ENCODE measurements at places on chromosomes 5 and 9.

DNA sequence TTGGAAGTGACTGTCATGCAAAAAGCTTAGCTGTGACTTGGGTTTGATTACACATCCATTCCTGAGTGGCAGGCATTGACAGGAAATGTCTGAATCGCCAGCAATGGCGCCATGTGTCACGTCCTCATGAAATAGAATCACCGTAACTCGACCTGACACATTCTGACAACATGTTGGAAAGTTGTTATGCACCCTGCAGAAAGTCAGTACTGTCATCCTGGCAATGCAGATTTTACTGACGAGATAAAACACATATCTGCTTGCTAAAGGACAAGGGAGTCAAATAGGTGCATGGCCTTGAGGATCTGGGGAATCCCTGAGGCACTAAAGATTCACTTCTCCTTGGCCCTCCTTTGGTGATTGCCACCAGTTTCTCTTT is 344.2 kb downstream of the SPATA31D1 start:
- no peak for DNase-seq

DNA sequence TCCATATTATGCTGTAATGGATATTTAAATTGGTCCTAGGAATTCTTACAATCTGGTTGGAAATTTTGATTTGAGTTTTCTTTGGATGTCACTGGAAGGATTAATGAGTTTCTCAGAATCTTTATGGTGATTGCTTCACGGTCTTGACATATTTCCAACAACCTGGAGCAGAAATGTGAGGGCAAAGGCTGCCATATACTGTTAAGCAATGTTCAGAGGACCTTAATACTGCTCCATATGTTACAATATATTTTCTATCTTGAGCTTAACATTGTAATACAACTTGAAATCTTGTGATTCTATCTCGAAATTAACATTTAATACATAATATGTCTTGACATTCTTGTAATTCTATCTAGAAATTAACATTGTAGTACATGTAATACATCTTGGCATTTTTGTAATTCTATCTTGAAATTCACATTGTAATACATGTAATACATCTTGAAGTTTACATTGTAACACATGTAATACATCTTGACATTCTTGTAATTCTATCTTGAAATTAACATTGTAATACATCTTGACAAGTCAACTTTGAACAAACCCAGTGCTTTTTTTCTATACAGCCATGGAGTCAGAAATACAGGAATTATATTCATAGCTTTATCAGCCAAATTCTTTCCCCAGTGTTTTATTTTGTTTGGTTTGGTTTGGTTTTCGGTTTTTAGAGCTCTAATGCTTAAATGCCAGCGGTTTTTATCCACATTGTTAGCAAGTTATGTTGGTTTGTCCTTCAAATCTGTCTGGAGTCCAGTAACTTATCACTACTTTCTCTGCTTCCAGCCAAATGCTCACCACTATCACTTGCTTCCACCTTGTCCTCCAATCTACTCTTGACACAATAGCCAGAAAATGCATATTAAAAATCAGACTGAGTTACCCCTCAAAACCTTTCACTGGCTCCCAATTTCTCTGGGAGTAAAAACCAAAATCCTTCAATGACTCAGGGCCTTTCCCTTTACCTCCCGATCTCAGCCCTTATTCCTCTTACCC is 3.0 kb upstream of the TUT7 start:
- no peak for DNase-seq

DNA sequence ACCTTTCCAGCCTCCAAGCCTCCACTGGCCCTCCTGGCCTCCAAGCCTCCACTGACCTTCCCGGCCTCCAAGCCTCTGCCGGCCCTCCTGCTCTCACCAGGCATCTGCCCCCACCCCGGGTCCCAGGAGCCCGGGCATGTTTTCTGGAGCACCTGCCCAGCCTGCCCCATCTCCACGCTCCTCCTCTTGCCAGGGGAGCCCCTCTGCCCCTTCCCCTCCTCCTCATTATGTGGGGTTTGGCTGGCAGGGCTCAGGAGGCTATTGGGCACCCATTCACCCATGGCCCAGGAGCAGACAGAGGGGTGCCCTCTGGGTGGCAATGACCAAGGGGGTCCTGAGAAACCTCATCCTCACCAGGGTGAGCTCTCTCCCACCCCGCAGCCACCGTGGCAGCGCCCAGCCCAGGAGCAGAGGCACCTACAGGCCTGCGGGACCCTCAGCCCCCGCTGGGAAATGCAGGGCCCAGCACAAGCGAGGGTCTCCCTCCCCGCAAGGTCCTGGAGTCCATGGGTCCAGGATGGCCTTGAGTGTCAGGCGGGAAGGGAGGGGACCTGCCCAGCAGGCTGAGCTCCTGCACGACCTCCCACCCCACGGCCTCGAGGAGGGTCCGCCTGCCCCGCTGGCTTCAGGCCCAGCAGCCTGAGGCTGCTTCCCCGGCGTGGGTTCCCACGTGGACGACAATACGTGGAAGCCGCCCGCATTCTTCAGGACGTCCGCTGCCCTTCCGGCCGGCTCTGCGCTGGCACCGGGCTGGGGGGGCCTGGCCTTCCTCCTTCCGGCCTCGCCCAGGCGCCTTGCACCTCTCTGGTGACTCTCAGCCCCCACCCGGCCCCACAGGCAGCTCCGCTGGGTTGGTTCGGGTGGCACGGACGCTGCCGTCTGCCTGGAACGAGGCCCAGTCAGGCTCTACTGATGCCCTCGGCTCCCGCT is 51.4 kb upstream of the NRARP start:
- DNase-seq = no peak

DNA sequence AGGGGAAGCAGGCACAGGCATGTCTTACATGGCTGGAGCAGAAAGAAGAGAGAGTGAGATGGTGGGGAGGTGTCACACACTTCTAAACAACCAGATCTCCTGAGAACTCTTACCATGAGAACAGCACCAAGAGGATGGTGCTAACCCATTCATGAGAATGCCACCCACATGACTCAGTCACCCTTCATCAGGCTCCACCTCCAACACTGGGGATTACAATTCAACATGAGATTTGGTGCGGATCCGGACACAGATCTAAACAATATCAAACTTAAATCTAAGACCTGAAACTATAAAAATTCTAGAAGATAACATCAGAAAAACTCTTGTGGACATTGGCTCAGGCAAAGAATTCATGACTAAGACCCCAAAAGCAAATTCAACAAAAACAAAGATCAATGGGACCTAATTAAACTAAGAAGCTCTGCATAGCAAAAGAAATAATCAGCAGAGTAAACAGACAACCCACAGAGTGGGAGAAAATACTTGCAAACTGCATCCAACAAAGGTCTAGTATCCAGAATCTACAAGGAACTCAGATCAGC is 65.4 kb downstream of the SPATA31C2 start:
- DNase-seq = no peak

DNA sequence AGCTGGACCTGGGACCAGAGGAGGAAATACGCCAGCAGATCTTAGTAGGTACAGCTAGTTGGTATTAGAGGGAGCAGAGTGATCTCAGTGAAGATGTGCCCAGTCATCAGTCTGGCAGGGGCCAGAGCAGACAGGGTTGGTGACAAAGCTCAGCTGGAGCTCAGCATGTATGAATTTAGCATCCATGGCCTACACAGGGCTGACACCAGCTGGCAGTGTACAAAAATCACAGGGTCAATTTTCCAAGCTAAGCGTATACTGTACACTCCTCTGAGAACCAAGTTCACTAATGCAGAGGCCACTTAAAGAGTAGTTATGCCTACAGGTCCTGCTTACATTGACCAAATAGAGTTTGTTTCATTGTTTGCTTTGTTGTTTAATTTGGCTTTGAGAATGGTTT is 146.6 kb downstream of the SLC24A2 start:
- DNase-seq = no peak

GRCh38 chr9:71758277-71758676 is 10.0 kb downstream of the CEMIP2 start:
- no peak for DNase-seq

DNA sequence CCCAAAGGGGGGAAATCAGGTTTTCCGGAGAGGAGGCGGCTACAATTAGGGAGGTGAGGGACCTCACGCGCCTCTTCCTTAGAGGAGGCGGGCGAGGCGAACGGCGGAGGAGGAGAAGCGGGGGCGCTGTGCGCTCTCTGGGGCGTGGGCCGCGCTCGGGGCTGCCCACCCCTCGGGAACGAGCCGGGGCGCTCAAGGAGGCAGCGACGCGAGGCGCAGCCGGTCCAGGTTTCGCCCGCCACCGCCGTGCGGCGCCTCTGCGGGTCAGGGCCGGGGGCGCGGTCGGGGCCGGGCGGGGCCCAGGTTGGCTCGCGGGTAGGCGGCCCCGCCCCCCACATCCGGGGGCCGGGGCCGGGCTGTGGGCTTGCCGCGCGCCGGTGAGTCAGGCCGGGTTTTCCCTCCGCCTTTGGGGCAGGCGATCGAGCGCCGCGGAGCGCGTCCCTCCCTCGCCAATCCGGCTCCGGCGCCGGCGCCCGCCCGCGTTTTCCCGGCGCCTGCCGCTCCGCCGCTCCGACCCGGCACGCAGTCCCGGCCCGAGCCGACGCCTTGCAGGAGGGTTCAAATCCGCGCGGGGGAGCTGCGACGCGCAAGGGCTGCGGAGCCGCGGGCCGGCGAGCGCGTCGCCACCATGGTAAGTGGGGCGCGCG is at the start of gene N4BP3:
Gene N4BP3, plus strand, starts transcription at position 392 of the 647 bp plus-strand sequence. CDS start 6,052 bp downstream, outside the sequence.
- DNase-seq = peak; percentile 94

DNA sequence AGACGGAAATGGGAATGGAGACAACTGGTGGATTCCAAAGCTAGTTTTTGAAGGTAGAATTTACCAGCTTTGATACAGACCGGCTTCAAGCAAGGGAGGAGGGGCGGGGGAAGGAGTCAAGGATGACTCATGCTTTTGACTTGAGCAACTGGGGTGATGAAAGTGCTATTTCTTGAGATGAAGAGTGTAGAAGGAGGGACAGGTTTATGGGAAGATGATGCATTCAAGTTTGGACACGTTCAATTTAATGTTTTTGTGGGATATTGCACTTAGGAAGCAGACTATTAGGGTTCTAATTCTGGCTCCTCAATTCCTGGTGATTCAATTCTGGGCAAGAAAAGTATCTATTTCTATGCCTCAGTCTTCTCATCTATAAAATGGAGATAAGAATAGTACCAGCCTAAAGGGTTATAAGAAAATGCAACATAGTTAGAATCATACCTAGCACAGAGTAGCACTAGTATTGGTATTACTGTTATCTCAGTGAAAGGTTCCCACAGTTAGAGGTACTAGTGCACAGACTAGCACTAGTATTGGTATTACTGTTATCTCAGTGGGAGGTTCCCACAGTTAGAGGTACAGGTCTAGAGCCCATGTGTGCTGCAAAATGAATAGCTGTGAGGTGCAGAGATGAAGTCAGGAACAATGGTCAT is 4.6 kb downstream of the NIPAL4 start:
- no peak for DNase-seq

DNA sequence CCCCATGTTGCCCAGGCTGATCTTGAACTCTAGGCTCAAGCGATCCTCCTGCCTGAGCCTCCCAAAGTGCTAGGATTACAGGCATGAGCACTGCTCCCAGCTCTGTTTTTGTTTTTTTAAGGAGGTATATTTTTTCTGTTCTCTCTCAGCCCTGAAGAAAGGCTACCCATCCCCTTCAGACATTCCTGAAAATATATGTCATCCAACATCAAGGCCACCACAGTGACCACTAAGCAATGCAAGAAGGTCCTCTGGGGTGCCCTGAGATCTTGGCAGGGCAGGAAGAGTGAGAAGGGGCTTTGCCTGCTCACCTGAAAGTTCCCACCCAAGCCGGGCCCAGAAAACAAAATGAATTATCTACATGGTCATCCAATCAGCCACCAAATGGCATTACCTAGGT is 47.8 kb upstream of the IL17B start:
- no peak for DNase-seq

- no peak for DNase-seq
Observed at GRCh38 chr9:9919174-9919775, 693.5 kb downstream of the PTPRD start.

DNA sequence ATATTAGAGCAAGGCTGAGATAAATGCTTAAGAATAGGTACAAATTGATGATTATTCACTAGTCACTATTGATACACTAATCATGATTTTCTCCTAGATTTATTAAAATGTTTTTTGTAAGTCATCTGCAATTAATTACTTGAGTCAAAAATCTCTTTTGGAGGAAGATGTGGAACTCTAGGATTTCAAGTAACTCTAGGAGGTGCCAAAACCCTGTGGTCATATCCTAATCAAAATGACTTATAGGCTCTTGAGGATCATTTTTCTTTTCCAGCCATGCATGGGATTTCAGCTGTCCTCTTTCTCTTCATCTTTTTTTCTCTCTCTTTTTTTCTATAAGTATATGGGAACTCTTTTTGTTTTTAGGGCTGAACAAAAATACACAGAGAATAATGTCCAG is 141.8 kb upstream of the CD180 start:
- DNase-seq = no peak

DNA sequence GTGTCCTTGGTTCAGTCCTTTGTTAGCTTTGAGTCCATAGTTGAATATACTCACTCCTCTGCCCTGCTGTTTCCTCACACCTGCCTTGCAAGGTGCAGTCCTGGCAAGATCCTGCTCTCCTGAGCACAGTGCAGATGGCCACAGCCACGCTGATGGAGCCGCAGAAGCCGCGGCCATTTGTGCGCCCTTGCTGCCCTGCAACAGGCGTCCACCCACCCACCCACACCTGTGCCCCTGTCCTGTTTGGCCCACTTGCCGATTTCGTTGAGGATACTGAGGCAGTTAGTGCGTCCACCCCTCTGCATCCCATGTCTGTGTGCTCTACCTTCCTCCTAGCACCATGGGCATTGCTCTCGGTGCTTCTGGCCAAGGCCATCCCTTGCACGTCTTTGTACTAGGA is 51.1 kb upstream of the LRRTM2 start:
- DNase-seq = no peak

DNA sequence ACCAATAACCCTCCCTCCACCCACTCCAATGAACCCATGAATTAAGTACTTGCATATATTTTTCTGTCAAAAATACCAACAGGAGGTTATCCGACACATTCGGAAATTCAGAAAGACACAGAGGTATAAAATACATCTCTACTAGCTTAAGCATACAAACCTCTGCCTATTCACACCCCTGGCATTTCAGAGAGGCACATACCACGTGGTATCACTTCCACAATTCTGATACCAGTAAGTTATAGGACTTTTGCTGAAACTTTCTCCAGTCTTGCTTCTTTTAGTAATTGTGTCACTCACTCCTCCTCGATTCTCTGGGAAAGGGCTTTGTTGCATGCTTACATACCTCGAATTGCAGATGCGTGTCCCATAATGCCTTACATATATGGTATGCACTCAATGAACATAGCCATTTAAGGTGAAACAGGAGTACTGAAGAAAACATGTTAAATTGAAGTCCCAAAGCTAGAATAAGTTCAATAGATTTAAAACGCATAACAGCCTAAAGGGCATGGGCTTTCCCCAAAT is 58.1 kb downstream of the TLE1 start:
- no peak for DNase-seq

DNA sequence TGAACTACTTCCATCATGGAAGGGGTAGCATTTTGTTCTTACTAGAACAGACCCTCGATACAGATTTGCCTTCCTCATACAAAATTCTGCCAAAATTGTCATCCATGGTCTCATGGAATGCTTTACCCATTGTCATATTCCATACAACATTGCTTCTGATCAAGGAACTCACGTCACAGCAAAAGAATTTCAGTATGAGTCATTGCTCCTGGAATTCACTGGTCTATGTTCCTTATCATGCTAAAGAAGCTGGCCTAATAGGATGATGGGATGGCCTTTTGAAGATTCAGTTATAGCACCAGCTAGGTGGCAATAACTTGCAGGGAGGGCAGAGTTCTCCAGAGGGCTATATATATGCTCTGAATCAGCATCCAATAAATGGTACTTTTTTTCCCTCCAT is 18.2 kb upstream of the FNIP1 start:
- no peak for DNase-seq

- no peak for DNase-seq
Observed at GRCh38 chr9:11973511-11973910, 719.7 kb upstream of the TYRP1 start.
